ENCODE measurements at places on chromosomes 1 and 21. TPM values are rescaled to one million over a fixed set of nuclear protein-coding genes. Genes with fewer than 3 reads are reported as not detected.

GRCh38 chr1:191206513-191207207 lies 729.0 kb upstream of the BRINP3 start:
- H3K4me1 ChIP-seq, result no peaks in the 10 kb centered on the region
- no peak overlapping the region for H3K27ac ChIP-seq
- H3K36me3 ChIP-seq, result no peaks in the 10 kb centered on the region
- no peaks in the 10 kb centered on the region for H3K27me3 ChIP-seq

- no peak for DNase-seq
- no peak overlapping the region for H3K4me3 ChIP-seq
- no peaks in the 10 kb centered on the region for H3K27me3 ChIP-seq
- H3K36me3 ChIP-seq, result no peaks in the 10 kb centered on the region
Measured at GRCh38 chr1:235726557-235726956, 77.0 kb upstream of the GNG4 start.

- H3K4me3 ChIP-seq, result no peak overlapping the region
- no peaks in the 10 kb centered on the region for H3K27me3 ChIP-seq
- H3K36me3 ChIP-seq, result no peaks in the 10 kb centered on the region
- H3K27ac ChIP-seq, result no peak overlapping the region
- H3K4me1 ChIP-seq, result peaks cover 11% of the 10 kb centered on the region
Measured at GRCh38 chr21:45545691-45546531, 3.7 kb upstream of the SLC19A1 start.

GRCh38 chr1:1024771-1025699 lies 5.1 kb downstream of the AGRN start:
- no peak for DNase-seq
- H3K4me3 ChIP-seq, result no peak overlapping the region
- no peak overlapping the region for H3K27ac ChIP-seq
- H3K36me3 ChIP-seq, result no peaks in the 10 kb centered on the region

- DNase-seq, result no peak
- H3K36me3 ChIP-seq, result no peaks in the 10 kb centered on the region
- H3K27ac ChIP-seq, result no peak overlapping the region
- H3K27me3 ChIP-seq, result no peaks in the 10 kb centered on the region
Measured at GRCh38 chr1:22536506-22536905, 26.8 kb upstream of the EPHA8 start.

DNA sequence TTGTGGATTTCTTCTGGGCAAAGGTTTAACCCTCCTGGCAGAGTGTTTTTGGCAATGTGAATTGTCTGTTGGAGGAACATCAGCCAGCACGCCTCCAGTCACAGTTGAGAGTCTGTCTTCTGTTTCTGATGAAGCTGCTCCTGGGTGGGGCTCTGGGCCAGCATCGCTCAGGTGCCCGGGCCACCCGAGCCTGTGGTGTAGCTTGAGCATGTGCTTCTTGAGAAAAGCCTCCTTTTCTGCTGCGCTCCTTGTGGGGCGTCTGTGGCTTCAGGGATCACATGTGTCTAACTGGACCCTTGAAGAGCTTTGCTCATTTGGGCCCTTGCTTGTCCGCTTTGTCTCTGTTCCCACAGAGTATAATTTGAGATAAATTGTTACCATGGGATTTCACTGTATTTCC lies 7.2 kb downstream of the RER1 start:
- no peaks in the 10 kb centered on the region for H3K4me1 ChIP-seq
- no peaks in the 10 kb centered on the region for H3K27me3 ChIP-seq
- no peaks in the 10 kb centered on the region for H3K36me3 ChIP-seq
- H3K27ac ChIP-seq, result no peak overlapping the region
- H3K4me3 ChIP-seq, result no peak overlapping the region
- no peak for DNase-seq

Gene MYOG
- not detected for total RNA-seq

Measured in ovary (tissue), 10 donors.